ENCODE measurements at places on chromosomes 1 and 21.

GRCh38 chr1:229272164-229273158, 1.6 kb downstream of the RAB4A start:
- no peak for DNase-seq

DNA sequence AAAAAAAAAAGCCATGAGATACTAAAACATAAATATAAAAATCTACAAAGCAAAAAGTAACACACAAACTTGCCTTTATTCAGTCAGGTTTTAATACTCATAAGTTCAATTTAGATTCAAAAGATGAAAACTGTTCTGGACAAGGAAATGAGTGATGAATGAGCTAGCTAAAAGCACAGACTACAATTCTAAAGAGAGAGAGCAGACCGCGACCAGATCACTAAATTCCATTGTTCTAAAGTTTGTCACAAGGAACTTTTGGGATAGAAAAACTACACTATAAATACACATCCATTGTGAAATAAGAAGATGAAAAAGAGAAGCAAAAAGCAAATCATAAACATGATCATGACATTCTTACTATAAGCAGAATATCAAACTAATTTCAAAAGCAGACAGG, 1.7 kb downstream of the ODF2L start:
- no peak for DNase-seq

- DNase-seq = no peak
Measured at GRCh38 chr1:68178821-68179490, 53.4 kb downstream of the WLS start.

DNA sequence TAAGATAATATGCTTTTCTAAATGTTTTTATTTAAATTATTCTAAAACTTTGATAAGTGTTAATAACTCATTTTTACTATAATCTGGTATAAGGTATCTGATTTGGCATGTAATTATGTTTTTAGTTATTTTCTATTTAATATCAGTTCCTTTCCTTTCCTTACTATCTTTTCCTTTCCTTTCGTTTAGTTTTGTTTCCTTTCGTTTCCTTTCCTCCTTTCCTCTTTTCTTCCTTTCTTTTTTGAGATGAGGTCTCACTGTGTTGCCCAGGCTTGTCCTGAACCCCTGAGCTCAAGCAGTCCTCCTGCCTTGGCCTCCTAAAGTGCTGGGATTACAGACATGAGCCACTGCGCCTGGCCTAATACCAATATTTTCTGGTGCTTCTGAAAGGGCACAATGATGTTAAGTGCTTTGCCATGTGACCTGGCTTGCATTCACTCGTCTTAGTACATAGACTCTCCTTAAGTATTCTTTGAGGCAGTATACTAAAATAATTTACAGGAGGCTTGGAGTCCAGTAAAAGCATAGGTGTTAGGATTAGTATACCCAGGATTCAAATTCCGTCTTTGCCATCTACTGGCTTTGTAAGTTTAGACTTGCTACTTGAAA, 18.7 kb downstream of the MIER1 start:
- DNase-seq = no peak

DNA sequence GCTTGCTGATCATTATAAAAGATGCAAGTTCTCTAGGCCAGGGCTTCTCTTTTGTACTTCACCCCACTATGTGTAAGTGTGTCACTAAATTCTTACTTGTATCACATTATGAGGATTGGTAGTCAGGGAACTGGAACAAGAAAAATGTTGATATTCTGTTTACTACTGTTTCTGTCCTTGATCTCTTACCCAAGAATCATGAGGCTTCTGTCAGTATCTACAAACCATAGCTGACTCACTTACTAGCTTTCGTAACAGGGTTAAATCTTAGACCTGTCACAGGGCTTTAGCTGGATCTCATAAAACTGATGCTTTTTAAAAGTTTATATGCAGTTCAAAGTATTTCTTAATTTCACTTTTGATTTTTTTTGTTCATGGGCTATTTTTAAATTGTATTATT, 681.2 kb downstream of the PLPP3 start:
- no peak for DNase-seq

DNA sequence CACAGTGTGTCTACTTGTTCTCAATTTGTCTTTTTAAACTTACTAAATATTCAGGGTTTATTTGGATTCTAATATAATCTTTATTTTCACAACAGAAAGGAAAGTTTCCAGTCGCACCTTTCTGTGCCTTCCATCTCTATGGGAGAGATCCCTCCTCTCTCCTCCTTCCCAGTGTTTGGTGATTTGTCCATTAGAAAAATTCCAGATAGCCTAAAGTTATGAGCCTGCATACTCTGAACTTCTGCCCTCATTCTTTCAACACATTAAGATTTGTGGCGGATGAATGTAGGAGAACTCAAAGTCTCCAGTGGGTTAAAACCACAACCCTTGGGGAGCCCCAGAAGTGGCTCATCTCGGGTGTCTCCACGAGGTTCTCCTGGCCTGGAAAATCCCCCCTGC, 3.6 kb downstream of the NHLH2 start:
- no peak for DNase-seq

GRCh38 chr1:19384113-19384512, 72.0 kb downstream of the SLC66A1 start:
- DNase-seq = no peak

DNA sequence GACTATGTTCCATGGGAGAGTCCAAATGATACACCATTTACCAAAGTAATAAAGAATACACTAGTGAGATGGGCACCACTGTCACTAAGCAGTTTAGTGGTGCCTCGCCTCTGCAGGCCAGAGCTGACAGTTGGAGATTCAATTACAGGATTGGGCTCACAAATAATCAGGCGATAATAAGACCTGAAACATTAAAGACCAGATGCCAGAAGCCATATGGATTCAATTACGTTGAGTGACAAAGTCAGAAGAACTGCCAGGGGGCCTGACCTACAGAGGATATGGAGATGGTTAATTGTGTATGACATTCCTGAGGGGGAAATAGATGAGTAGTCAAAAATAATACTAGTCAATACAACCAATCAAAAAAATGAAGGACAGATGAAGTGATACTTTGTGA, 65.2 kb upstream of the ST6GALNAC5 start:
- DNase-seq = no peak

DNA sequence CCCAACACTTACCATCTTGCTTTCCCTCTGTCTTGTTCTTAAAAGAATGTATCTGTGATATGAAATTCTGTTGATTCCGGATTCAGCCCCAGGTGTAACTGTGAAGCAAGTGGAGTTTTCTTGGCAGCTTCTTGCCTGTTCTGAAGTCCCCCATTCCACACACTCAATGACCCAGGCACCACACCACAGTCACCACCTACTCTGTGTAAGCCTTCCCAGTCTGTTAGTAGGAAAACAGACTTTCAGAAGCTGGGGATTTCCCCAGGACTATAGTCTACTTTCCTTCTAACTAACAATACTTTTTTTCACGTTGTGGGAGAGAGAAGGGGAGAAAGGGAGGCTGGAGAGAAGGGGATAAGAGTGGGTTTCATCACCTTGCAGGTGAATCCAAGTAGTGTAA, 299.1 kb upstream of the PROX1 start:
- no peak for DNase-seq

DNA sequence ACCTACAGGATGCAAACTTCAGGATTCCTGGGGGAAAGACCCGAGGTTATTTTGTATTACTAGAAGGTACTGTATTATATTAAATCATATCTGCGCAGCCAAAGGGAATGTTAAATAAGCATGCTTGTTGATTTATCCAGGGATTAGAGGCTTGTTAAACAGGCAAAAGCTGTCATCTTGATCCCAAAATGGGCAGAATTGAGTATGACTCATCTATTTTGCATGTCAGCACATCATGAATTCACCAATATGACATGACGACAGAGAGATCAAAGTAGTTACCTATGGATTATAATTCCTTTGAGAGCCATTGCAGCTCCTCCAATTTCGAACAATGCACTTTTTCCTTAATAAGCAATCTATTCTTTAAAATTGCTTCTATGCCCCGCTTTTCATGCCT, 66.1 kb downstream of the TBX15 start:
- DNase-seq = no peak

GRCh38 chr1:76164165-76164564, 89.6 kb downstream of the ST6GALNAC3 start:
- DNase-seq = no peak

- no peak for DNase-seq
Measured at GRCh38 chr1:32816676-32817158, 441 bp downstream of the YARS1 start.

GRCh38 chr1:5751163-5751540, 241.1 kb downstream of the NPHP4 start:
- DNase-seq = peak; percentile 25

DNA sequence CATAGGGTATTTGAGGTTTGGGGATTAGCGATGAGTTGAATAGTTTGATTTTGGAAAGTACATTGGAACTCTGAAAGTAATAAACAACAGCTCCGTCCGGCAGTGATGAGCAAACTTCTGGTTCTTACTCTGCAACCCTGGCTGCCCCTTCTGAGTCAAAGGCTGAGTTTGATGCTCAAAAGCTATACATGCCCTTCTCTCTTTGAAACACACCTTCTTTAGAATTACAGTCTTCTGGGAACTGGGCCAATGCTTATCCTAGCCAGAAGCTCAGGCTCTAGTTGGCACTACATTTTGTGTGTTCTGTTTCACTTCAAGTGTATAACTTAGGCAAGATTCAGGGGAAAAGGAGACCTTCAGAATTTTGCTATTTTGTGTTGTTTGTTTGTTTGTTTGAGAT, 9.3 kb downstream of the AHCYL1 start:
- DNase-seq = peak; percentile 36

DNA sequence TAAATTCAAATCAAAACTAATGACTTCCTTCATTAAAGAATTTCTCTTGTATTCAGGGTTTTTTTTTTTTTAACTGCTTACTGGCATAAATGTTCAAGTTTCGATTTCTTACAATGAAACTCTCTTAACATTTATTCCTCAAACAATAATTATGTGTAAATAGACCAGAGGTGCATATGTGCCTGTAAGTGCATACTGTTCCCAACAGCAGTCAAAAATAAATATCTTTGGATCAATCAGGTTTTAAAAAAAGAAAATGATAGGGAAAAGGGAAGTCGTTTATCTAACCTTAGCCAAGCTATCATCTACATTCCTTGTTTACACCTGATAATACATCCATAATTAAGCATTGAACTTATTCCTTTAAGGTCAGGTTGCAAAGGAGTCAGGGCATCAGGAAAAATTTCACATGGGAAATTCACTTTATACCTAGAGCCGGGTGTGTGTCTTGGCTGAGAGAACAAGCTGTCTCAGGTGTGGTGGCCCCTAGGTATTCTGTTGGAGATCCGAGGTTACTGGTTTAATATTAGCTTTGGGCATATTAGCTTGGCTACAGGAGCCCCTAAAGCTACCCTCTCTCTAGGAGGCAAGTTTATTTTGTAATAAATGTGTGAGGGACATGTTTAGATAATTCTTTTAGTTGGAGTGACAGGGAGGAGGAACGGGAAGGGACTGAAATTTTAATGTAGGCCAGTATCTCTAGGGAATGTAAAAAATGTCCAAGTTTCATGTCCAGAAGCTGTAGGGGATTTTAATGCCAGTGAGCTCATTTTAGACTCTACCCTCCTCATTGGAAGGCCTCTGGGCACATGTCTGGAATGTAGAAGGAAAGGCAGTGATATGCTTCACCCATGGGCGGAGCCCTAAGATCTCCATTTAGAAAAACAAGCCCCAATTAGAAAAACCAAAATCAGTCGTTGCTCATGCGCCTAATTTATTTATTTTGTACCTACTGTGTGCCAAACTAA, 327.9 kb upstream of the PROX1 start:
- DNase-seq = no peak

GRCh38 chr21:44847261-44848056, 26.0 kb downstream of the PTTG1IP start:
- no peak for DNase-seq

GRCh38 chr1:202623075-202623474, 87.2 kb downstream of the SYT2 start:
- no peak for DNase-seq

DNA sequence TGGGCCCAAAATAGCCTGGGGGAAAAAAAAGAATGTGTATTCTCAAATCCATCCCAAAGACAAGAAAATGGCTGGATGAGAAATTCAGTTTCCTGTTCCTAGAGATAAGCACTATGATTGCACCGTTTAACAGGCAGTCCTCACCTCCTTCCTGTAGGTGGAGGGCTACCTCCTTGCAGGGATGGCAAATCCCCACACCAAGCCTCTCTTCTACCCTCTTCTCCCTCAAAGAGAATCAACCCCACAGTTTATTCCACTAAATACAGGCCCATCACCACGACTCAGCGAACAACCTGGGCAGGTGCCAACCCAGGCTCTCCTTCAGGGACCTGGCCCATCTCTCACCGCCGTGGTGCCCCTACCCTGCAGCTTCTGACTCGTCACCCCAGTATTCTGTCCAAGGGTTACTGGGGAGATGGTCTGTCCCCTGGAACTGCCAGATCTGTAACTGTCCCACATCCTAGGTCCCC, 3.4 kb upstream of the CHD5 start:
- no peak for DNase-seq

GRCh38 chr1:232367293-232367692, 262.6 kb downstream of the SIPA1L2 start:
- no peak for DNase-seq

GRCh38 chr1:203629016-203629506, 2.4 kb downstream of the ATP2B4 start:
- DNase-seq = no peak

DNA sequence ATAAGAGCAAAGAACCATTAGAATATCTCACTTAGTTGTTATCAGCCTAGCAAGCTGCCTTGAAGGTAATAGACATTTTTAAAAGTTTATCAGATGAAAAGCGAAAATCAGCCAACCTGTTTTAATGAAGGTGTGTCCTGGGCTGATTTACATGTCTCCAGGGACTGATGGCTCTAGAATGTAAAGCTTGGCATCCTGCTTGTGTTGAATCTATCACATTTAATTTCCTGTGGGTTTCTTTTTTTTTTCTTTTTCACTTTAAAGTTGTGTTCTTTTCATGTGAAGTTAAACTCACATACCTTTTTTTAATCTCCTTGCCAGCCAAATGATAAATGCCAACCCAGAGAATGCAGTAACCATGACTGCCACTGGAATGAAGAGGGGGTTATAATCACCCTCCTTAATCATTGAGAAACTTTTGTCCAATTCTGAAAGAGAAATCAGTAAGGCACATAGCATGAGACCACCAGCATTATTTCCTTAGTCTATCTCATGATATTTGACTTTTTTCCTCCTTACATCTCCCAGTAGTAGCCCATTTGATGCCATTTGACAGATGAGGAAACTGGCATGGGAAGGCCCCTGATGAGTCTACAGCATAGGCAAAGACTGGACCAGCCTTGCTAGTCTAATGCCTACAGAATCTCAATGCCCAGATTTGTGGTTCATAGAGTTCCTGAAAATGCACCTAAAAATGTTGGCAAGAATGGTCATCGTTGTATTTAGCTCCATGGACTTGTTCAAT, 10.0 kb downstream of the SELL start:
- DNase-seq = no peak

GRCh38 chr1:97337250-97338030, 583.4 kb downstream of the DPYD start:
- no peak for DNase-seq

Measured in right lung (tissue), 10 donors.